Activated CD8-positive, alpha-beta T cell treated with anti-CD3 and anti-CD28 coated beads for 36 hours (primary cell): ENCODE measurements at places on chromosomes 4 and X. TPM values are rescaled to one million over a fixed set of nuclear protein-coding genes. Genes with fewer than 3 reads are reported as not detected.

GRCh38 chr4:28211676-28212470 lies 1351.2 kb downstream of the STIM2 start:
- no peak for DNase-seq
- H3K36me3 ChIP-seq = no peaks in the 10 kb centered on the region
- no peak overlapping the region for H3K4me3 ChIP-seq
- H3K27ac ChIP-seq = no peak overlapping the region
- no peaks in the 10 kb centered on the region for H3K27me3 ChIP-seq

GRCh38 chr4:65923616-65924015 lies 253.3 kb upstream of the EPHA5 start:
- DNase-seq = no peak
- no peak overlapping the region for H3K4me3 ChIP-seq
- H3K27me3 ChIP-seq = no peaks in the 10 kb centered on the region
- H3K27ac ChIP-seq = no peak overlapping the region
- no peaks in the 10 kb centered on the region for H3K36me3 ChIP-seq

- no peak overlapping the region for H3K4me3 ChIP-seq
- H3K27me3 ChIP-seq = peaks cover under 1% of the 10 kb centered on the region
- H3K4me1 ChIP-seq = no peaks in the 10 kb centered on the region
Measured at GRCh38 chrX:77389891-77390290, 57.3 kb upstream of the FGF16 start.

DNA sequence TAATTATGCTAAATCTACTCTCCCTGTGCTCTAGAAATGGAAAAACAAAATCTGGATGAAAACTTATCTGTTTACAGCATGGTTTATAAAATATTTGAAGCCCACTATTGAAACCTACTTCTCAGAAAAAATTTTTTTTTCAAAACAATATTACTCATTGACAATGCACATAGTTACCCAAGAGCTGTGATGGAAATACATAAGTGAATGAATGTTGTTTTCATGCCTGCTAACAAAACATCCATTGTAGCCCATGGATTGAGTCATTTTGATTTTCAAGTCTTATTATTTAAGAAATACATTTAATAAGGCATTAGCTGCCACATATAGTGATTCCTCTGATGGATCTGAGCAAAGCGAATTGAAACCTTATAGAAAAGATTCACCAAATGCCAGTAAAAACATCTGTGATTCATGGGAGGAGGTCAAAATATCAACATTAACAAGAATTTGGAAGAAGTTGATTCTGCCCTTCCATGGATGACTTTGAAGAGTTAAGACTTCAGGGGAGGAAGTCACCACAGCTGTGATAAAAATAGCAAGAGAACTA lies 144.7 kb upstream of the HHIP start:
- H3K27me3 ChIP-seq = no peaks in the 10 kb centered on the region
- H3K4me1 ChIP-seq = peaks cover 3% of the 10 kb centered on the region
- no peak overlapping the region for H3K27ac ChIP-seq
- H3K36me3 ChIP-seq = no peaks in the 10 kb centered on the region
- DNase-seq = no peak

Gene CASP6
- 19.1 TPM for total RNA-seq

GRCh38 chr4:94127707-94128328 lies 79.8 kb upstream of the SMARCAD1 start:
- no peak for DNase-seq
- peaks cover 10% of the 10 kb centered on the region for H3K27me3 ChIP-seq
- no peaks in the 10 kb centered on the region for H3K36me3 ChIP-seq
- H3K27ac ChIP-seq = no peak overlapping the region

DNA sequence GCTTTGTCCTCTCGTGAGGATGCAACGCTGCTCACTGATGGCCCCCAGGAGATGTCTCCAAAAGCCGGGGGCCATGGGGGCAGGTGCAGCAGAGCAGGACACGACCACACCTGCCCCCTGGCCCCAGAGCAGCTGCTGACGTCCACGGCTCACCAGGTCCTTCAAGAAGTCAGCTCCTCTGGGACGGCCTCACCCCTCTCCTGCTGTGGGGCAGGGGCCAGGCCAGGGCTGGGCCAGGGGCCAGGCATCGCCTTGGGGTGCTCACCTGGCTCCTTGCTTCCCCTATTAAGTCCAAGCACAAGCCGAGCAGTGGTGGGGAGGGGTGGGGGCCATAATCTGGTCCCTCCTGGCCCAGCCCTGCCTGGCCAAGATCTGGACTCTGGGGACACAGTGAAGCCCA lies 28.6 kb upstream of the MXD4 start:
- peak overlapping the region; percentile 47 for H3K4me3 ChIP-seq
- peak overlapping the region; percentile 68 for H3K27ac ChIP-seq
- no peaks in the 10 kb centered on the region for H3K36me3 ChIP-seq
- DNase-seq = no peak
- no peaks in the 10 kb centered on the region for H3K27me3 ChIP-seq

- H3K4me3 ChIP-seq = no peak overlapping the region
- no peak for DNase-seq
- no peaks in the 10 kb centered on the region for H3K27me3 ChIP-seq
- H3K4me1 ChIP-seq = no peaks in the 10 kb centered on the region
Measured at GRCh38 chrX:74080165-74080564, 223.8 kb upstream of the ZCCHC13 start.

DNA sequence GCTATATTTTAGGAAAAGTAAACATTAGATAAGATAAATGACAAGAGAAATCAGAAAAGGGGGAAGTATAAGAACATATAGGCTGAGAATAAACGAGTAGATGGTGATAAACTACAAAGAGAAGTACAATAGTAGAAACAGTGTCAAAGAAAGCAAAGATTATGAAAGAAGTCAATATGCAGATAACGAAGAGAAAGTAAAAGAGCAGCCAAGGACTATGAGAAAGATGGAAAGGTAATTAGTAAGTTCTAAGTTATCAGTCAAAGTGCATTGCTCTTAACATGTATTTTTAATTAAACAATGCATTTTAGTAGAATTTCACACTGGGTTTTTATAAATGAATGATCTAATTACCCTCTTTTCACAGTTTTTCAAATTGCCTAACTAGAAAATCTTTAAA lies 1801.3 kb upstream of the PCDH10 start:
- no peak overlapping the region for H3K27ac ChIP-seq
- DNase-seq = no peak
- H3K4me1 ChIP-seq = no peaks in the 10 kb centered on the region

GRCh38 chr4:76854858-76855257 lies 43.1 kb downstream of the SOWAHB start:
- H3K36me3 ChIP-seq = no peaks in the 10 kb centered on the region
- H3K27ac ChIP-seq = no peak overlapping the region
- no peaks in the 10 kb centered on the region for H3K4me1 ChIP-seq
- H3K27me3 ChIP-seq = peaks cover 3% of the 10 kb centered on the region
- no peak for DNase-seq

- no peak overlapping the region for H3K27ac ChIP-seq
- no peaks in the 10 kb centered on the region for H3K36me3 ChIP-seq
- no peaks in the 10 kb centered on the region for H3K4me1 ChIP-seq
- H3K27me3 ChIP-seq = peaks cover 11% of the 10 kb centered on the region
Measured at GRCh38 chr4:7199771-7200441, 7.6 kb downstream of the SORCS2 start.

DNA sequence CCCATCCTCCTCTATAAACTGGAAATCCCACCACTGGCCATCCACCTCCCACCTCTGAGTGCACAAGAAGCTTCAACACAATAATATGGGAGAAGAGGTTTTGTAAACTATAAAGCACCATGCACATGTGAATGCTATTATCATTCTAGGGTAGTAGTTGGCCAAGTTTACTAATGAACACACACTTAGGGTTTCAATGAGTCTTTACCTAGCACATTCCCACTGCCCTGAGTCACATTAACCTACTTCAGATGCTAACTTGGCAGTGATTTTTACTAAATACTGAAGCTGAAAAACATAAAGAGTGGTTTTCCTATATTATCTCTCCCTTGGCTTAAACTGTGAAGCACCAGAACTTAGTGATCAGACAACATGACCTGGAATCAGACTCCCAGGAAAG lies 93.9 kb downstream of the SH3KBP1 start:
- H3K27me3 ChIP-seq = no peaks in the 10 kb centered on the region
- no peak overlapping the region for H3K4me3 ChIP-seq
- H3K36me3 ChIP-seq = peaks cover 35% of the 10 kb centered on the region
- peaks cover 67% of the 10 kb centered on the region for H3K4me1 ChIP-seq
- peak overlapping the region; percentile 61 for H3K27ac ChIP-seq

Gene TAF1
- 30.9 TPM for total RNA-seq

DNA sequence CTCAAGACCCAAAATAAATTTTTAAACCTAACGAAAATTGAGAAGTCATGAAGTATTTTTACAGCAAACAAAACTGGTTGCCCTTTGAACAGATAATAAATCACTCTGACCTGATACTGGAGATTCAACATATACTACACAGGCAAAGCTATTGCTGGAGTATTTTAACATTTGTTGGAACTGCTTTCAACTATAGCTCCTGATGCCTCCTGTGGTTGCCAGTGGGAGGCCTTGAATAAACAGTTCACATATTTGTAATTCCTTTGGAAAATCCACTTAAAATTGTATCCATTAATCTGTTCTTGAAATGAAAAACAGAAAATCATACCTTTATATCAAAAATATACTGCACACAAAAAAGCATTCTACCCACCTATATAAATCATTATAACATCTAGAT lies 605.1 kb downstream of the KCTD8 start:
- no peaks in the 10 kb centered on the region for H3K4me1 ChIP-seq
- no peak for DNase-seq
- H3K27ac ChIP-seq = no peak overlapping the region
- no peaks in the 10 kb centered on the region for H3K36me3 ChIP-seq

Gene MAGEA4
- total RNA-seq = not detected

- H3K27me3 ChIP-seq = peaks cover 6% of the 10 kb centered on the region
- H3K4me1 ChIP-seq = no peaks in the 10 kb centered on the region
- no peak overlapping the region for H3K4me3 ChIP-seq
- no peak for DNase-seq
- no peak overlapping the region for H3K27ac ChIP-seq
Measured at GRCh38 chr4:151614561-151614960, 146.2 kb downstream of the GATB start.

- no peak for DNase-seq
- peaks cover 2% of the 10 kb centered on the region for H3K27me3 ChIP-seq
- no peak overlapping the region for H3K4me3 ChIP-seq
- H3K27ac ChIP-seq = no peak overlapping the region
Measured at GRCh38 chr4:78693777-78694456, 82.2 kb upstream of the BMP2K start.

Gene MAGEA2
- total RNA-seq = not detected

GRCh38 chr4:181933471-181933870 lies 309.7 kb upstream of the TENM3 start:
- no peaks in the 10 kb centered on the region for H3K4me1 ChIP-seq
- no peak for DNase-seq
- no peak overlapping the region for H3K27ac ChIP-seq
- no peaks in the 10 kb centered on the region for H3K36me3 ChIP-seq

Gene HSFX3
- total RNA-seq = not detected

DNA sequence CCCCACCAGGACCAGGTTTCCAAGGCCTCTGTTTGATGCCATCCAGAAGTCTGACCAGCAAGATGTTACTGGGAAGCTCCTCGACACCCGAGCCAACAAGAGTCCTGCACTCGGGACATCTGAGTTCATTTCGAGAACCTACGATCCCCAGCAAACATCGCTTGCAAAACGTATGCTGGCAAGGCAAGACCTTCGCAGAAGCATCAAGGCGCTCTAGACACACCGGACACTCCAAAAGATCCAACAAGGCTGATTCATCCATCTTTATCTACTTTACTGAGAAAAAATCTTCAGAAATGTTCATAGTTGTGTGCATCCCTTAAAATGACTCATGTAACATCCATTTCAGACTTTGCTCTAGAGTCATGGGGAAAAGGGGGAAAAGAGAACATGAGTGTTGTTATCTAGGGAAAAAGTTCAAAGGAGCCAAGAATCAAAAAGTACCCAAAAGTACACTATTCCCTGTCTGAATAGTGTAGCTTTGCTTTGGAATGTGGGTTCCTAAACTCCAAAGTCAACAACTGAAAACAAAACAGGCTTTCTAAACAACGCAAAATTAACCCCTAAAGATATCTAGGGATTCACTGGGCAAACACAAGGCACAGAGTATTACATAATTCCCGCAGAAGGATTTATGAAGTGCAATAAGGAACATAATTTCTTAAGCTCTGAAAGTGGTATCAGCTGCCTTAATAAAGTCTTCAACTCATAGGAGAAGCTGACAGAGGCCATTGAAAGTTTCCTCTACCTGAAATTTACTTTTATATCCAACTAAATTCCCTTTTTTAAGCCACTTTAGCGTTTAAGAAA lies 1.6 kb downstream of the SH3RF1 start:
- H3K27me3 ChIP-seq = peaks cover 50% of the 10 kb centered on the region
- DNase-seq = no peak
- no peaks in the 10 kb centered on the region for H3K36me3 ChIP-seq
- peaks cover 5% of the 10 kb centered on the region for H3K4me1 ChIP-seq
- no peak overlapping the region for H3K27ac ChIP-seq

GRCh38 chrX:2384486-2384885 lies 116.3 kb downstream of the DHRSX start:
- H3K4me3 ChIP-seq = no peak overlapping the region
- H3K27ac ChIP-seq = no peak overlapping the region
- no peaks in the 10 kb centered on the region for H3K27me3 ChIP-seq
- DNase-seq = no peak

DNA sequence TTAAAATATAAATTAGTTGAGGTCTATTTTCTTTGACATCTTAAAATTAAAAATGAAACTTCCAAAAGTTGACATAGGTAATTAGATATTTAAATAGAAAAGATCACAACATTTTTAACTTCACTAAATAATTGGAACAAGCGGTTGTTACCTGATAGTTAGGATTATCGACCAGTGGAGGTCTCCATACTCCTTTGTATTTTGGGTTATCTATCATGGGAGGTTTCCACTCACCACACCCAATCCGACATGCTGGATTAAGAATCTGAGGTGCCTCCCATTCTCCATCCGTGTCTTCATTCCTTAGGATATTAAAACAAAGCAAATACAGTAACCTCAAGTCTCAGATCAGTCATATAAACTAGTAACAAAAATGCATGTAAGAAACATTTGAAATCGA lies 22.2 kb downstream of the SCOC start:
- no peaks in the 10 kb centered on the region for H3K36me3 ChIP-seq
- DNase-seq = no peak

Gene CYP2U1
- total RNA-seq = 2.5 TPM

DNA sequence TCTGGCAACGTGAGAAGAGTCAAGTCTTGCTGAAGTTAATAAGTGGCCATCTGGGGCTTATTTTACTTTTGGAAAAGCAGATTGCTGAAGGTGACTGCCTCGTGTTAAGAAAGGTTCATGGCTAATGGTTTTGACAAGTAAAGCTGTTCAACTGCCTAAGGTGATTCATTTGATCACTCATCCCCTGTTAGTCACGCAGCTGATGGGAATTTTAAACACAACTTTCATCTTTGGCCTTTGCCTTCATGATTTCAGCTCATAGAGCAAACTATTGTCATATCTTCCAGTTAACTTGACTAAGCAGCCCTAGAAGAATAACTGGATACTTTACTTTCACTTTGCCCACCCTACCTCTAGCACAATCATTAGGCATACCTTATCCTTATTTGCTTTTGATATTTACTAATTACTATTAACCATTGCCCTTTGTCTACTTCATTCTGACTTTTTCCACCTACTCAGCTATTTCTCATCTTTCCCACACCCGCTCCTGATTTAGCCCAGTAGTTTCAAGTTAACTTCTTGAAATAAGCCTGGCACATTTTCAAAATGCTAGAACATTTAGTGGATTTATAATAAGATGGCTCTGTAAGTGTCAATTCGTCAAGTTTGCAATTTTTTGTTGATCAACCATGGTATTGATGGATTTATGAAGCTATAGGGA lies 170.6 kb upstream of the S100G start:
- H3K36me3 ChIP-seq = no peaks in the 10 kb centered on the region
- H3K4me3 ChIP-seq = no peak overlapping the region
- no peaks in the 10 kb centered on the region for H3K27me3 ChIP-seq
- peaks cover 17% of the 10 kb centered on the region for H3K4me1 ChIP-seq
- H3K27ac ChIP-seq = no peak overlapping the region
